ENCODE measurements at places on chromosomes 4 and X.
A peak's percentile ranks its signal among the peaks of the same experiment; 100 is the strongest.

- DNase-seq, result no peak
Measured at GRCh38 chrX:3370656-3371055, 24.2 kb upstream of the MXRA5 start.

DNA sequence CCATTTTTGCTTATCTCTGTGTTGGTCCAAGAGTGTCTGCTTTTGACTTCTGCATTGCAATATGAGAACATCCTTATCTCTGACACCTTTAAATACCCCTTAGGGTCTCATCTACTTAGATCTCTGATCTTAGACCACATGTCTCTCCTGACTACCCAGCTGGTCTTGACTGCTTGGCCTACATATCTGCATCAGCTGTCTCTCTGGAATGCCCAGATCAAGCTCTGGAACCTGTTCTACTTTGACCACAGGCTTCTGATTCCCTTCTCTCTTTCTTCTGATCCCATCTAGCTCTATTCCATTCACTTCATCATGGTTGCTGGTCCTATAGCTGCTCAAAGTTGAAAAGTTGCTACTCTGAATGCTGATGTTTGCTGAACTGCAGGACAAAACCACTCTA is 301.2 kb downstream of the MAPK10 start:
- DNase-seq, result no peak

DNA sequence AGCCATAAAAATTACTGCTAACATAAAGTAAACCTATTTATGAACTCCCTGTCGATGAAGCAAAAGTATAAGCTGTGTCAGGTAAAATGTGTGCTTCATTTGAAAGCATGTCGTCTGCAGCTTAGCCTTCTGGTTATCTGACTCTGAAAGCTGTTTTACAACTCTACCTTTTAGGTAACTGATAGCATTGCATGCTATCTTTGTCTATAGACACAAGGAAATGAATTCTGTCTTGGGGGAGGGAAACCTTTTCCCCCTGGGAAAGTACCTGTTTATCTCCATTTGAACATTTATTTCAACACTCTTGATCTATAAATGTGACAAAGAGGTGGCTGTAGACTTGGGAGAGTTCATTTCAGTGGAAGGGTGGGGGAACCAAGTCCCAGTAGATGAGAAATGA is 51.4 kb downstream of the RAB40A start:
- no peak for DNase-seq

GRCh38 chrX:154986826-154987575 is 35.5 kb downstream of the F8 start:
- DNase-seq, result peak; percentile 54

DNA sequence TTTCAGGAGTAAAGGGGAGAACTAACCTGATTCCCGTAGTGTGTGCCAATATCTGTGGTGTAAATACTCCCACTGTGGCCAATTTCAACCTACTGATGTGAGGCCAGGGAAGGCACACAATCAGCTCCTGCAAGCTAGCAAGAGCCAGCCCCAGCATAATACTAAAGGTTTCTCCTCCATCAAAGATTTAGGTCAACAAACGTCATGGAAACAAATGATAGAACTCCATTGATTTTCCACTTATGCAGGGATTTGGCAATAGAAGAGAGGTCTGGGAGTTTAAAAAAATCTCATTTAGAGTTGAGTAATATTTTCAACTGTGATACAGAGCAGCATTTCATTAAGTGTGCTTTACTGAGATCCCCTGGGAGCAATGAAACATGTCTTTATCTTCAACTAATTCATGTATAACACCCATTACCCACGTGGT is 15.8 kb upstream of the VEGFD start:
- DNase-seq, result no peak

GRCh38 chr4:159248384-159249178 is 145.7 kb downstream of the RAPGEF2 start:
- peak; percentile 60 for DNase-seq

DNA sequence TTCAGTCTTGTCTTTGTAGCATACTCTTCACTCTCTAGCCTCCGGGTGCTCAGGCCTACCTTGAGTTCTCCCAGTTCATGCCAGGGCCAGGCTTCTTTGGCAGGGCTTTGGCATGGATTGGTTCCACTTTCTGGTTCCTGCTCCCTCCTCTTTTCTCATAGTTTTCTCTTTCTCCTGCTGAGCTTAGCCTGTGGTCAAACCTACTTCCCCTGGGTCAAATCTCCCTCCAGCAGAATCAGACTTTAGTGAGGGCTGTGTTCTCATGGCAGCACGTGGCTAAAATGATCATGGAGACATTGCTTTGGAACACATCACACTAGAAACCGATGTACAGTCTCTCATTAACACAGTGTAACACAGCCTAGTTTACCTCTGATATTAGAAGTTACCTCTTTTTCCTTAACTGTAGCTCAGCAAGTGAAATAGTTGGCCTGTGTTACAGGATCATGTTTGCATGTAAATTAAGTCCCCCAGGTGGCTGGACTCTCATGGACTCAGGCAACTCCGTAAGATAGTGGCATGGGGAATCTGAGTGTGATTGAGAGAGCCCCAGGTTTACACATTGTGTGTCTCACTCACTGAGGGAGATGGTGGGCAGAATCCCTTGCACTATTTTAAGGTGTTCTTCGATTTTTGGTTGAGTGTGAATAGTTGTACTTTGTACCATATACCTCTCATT is 13.3 kb downstream of the RAB9A start:
- DNase-seq, result no peak

DNA sequence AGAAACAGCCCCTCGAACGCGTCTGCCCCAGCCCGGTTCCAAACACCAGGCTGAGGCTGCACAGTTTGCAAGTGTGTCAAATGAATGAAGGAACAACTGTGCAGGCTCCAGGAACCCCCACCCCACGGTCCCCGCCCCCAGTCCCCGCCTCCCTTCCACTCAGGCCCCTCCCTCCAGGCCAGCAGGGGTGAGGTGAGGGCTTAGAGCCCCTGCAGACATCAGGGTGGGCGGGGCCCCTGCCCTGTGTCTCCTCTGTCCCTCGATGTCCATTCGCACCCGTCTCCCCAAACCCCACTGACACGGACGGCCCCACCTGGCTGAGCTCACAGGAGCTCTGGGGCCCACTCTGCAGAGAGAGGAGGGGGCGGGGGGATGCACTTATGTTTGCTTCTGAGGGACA is 28.5 kb downstream of the TACC3 start:
- DNase-seq, result no peak

GRCh38 chrX:19272452-19272851 is 71.3 kb upstream of the PDHA1 start:
- no peak for DNase-seq

- DNase-seq, result no peak
Measured at GRCh38 chr4:65344278-65344825, 325.9 kb downstream of the EPHA5 start.
